ENCODE measurements at places on chromosomes 1 and 21.
A peak's percentile ranks its signal among the peaks of the same experiment; 100 is the strongest.

DNA sequence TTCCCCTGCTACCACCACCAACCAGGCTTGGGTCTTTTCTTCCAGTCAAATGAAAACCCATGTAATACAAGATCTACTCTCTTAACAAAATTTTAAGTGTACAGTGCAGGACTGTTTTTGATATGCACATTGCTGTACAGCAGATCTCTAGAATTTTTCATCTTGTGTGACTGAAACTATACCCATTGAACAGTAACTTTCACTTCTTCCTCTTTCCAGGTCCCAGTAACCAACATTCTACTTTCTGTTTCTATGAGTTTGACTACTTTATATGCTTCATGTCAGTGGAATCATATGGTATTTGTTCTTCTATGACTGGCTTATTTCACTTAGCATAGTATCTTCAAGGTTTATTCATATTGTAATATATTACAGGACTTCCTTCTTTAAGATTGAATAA, 45.3 kb upstream of the PLPPR4 start:
- no peak for DNase-seq

- DNase-seq = peak; percentile 16
These were observed 494 bp downstream of the APH1A start for GRCh38 chr1:150268340-150268704.

DNA sequence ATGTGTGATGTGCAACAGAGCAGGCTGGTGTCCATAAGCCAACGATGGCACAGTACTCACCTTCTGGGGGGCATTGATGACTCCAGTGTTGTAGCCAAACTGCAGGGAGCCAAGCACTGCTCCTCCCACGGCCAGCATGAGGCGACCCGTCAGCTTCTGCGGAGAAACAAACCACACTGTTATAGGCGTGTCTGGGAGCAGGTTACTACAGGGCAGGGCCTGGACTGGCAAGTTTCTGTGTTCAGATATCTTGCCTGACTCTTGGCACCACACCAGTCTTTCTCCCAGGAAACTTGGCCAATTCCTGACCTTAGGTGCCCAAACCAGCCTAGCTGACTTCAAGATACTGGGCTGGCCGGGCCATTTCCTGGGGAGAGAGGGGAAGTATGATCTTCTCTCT, 15.5 kb downstream of the SLC2A1 start:
- DNase-seq = no peak

GRCh38 chr1:150210091-150210490, 25.8 kb downstream of the ANP32E start:
- no peak for DNase-seq

DNA sequence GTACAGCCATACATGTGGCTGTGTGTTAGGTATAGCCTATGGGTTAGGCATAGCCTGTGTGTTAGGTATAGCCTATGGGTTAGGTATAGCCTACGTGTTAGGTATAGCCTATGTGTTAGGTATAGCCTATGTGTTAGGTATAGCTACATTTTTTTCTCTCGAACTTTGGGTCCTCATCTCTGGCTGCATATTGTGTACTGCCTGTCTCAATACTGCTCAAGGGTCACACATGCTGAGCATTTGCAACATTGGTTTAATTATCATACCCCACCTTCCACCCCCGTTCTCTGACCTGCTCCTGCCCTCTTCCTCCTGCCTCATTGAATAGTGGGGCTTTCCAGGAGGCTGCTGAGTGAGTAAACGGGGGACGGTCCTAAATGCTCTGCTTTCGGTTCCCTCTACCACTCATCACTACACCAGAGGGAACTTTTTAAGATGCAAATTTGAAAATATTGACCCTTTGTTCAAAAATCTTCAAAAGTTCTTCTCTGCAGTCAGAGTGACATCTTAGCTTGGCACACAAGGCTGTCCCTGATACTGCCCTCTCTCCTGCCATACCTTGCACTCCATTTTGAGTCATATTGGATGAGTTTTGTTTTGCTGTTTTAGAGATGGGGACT, 17.8 kb downstream of the OR2B11 start:
- DNase-seq = no peak

GRCh38 chr1:208455821-208456220, 211.6 kb upstream of the PLXNA2 start:
- no peak for DNase-seq

GRCh38 chr1:36349839-36350238, 26.4 kb upstream of the EVA1B start:
- no peak for DNase-seq

GRCh38 chr1:45304311-45305081, 22.2 kb upstream of the HPDL start:
- DNase-seq = no peak

DNA sequence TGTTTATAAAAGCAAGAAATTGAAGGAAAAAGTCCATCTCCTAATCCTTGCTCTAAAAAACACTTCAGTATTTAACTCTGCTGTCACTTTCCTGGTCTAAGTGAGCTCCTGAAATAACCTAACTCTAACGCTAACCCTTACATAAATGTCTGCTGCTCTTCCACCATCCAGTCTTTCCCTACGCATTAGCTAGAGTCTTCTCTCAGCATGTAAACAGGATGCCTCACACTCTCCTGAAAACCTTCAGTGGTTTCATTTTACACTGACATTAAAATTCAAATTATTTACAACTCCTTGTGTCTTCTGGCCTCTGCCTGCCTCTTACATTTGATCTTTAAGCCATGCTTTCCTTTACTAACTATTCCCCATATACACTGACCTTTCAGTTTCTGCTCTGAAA, 697.6 kb upstream of the CXADR start:
- no peak for DNase-seq

DNA sequence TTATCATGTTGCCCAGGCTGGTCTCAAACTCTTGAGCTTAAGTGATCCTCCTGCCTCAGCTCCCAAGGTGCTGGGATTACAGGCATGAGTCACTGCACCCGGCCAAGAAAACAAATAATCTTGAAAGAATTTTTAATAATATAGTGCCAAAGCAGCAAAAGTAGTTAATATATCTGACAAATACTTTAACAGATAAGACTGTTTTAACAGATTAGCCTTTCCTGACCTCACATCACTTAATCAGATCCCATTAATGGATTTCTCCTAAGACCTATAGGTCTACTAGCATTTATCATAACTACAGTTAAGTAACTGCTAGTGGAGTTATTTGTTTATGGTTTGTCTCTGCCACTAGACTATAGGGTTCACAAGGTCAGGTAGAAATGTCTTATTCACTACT, 61.1 kb upstream of the HP1BP3 start:
- no peak for DNase-seq

DNA sequence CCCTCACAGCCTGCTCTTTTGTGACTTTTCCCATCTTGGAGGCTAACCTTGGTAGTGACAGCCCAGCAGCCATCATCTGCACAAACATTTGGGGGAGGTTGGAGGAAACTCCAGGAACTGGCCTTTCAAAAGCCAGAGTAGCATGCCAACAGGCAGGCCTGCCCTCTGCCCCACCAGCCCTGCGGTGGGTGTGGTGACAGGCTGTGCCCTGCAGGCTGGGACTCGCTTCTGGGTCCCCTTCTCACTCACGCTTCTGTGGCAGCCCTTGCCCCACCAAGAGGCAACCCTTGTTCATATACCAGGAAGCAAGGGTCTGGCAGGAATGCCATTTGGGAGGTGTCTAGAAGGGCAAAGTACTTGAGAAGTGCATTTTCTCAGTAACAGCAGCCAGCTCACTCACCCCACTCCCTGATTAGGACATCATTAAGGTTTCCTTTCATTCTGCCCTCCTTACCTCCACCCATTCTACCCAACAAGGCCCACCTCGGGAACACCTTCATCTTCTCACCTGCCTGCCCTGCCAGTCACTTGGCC, 20.8 kb upstream of the FAM3B start:
- no peak for DNase-seq

DNA sequence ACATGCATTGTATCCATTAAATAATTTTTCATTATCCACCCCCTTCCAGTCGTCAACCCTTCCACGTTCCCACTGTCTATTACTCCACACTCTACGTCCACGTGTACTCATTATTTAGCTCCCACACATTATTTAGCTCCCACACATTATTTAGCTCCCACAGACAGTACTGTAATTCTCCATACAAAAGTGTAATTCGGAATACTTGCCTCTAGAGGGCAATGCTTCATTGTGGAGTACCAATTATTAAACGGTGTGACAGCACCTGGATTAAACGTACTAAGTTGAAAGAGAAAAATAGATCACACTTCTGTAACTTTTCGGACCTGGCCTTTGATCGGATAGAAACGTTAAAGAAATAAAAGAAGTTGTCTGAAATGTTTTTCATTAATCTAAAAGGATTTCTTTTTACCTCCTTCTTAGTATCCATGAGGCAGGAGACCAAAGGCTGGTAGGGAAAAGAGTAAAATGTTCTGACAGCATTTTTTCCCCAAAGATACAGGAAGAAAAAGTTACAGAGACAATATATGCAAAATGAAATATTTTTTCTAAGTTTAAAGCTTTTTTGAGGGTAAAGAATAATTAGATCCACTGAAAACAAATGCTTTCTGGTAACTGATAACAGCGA, 99.2 kb downstream of the LHX8 start:
- DNase-seq = no peak

DNA sequence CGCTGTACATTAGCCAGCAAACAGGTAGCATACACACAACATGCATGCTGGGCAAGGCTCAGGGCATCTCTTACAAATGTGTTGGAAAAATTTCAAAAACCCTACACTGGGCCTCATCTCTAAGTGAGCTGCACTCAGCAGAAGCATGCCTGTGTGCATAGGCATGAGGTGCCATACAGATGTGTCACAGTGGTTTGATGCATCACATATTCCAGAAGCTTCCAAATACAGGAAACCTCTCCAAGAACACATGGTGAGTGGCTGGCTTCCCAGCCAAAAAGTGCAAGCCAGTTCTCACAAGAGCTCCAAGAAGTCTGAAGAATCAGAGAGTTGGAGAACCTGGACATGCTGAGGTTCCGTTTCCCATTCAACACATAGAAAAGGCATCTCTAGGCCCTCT, 58.3 kb downstream of the CD46 start:
- DNase-seq = no peak

DNA sequence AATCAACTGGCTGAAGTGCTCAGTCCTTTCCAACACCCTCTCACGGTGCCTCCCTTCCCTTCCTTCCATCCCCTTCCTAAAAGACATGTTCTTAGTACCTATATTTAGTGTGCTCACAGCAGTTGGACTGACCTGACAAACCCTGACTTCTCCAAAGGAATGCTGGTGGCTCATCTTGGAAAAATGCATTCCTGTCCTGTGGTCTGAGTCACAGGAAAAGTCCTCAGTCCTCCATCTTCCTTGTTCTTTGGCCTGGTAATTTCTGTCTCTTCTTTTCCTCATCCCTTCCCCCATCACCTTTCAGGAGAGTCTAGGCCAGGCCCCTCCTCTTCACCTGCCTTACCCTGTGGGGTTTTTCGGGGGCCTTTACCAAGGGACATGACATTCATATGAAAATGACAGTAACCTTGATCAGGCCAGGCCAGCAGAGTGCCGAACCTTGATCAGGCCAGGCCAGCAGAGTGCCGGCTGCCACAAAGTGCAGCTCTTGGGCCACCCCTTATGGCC, 7.2 kb downstream of the ATP1B1 start:
- DNase-seq = no peak

DNA sequence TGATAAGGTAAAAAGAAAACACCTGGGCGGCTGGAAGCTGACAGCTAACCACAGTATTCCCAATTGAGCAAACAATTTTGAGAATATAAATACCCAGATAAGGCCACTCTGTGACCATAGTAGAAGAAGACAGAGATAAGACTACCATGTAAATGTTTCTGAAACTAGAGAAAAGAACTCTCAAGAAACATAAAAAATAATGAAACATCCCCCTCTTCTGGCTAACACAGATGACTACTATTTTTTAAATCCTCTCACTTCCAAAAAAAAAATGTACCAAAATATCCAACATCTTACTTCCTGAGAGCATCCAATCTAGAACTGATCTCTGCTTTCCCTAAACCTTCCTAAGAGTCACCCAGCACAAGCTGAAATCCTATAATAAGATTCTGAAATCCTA, 125.9 kb downstream of the HFM1 start:
- DNase-seq = no peak

GRCh38 chr1:226656601-226657277, 82.3 kb downstream of the ITPKB start:
- DNase-seq = no peak

DNA sequence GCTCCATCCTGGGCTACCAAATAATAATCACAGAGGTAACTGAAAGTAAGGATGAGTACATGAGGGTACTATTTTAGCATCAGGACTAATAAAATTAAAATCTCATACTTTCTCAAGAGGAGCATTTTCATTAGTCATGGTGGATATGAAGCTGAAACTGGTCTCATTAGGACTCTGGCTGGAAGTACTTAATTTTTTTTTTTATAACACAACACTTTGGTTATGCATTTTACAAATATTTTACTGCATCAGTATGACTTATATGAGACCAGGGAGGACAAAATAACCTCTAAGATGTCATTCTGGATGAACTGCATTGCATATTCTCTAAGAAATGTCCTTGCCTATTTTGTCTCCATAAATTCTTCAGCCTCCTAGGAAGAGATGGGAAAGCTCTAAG, 290.9 kb downstream of the HLX start:
- DNase-seq = no peak

DNA sequence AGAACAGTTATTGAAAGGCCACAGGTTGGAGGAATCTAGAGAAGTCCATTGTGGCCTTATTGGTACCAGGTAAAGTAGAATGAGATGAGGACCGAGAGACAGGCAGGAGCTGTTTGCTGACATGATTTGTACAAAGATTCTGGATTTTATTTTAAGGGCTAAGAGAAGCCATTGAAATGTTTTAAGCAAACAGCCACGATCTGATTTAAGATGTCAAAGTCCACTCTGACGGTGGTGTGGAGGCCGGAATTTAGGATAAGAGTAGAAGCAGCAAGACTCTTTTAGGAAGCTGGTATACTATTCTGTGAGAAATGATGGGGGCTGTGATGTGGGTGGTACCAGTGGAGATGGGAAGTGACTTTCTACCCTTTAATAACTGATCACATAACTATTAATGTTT, 418.5 kb downstream of the DPYD start:
- DNase-seq = no peak

- no peak for DNase-seq
These were observed 558 bp downstream of the USP1 start for GRCh38 chr1:62437273-62437940.

DNA sequence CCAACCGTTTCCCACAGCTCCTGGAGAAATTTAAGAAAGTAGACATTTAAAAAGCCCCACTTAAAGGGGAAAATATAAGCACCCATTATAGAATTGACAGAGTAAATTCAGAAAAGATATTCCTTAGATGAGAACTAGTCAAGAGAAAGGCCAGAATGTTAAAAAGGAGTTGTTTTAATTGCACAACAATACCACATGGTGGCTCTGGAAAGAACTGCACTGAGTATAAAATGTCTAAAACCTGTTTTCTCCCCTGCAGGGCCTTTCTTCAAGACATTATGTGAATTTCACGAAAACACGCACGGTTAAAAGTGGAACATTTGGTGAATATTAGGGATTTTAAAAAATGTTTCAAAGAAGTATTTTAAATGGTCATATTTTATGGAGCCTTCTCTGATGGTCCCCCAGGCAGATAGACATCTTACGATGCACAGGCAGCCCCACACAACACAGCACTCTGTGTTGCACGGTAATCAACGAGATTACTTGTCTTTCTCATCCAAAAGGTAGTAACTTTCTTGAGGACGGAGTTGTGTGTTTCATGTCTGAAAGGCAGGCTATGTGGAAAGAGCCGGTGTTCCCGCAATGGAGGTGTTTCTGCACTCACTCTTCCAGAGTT, 101.9 kb downstream of the PRRX1 start:
- DNase-seq = no peak

GRCh38 chr1:53089478-53090226, 27.6 kb downstream of the PODN start:
- DNase-seq = no peak

GRCh38 chr1:208006258-208006920, 95.5 kb upstream of the CD34 start:
- DNase-seq = no peak

- no peak for DNase-seq
These were observed 237.1 kb downstream of the VAV3 start for GRCh38 chr1:107727866-107728265.
